ENCODE measurements at places on chromosomes 13 and 19. TPM values are rescaled to one million over a fixed set of nuclear protein-coding genes. Genes with fewer than 3 reads are reported as not detected.

The ARHGAP33 gene
- 11.7 TPM for polyA plus RNA-seq

The DNAAF3 gene
- polyA plus RNA-seq = 0.56 TPM

The KIR2DL1 gene
- polyA plus RNA-seq = not detected

The OSCAR gene
- 0.08 TPM for polyA plus RNA-seq

- no peak for DNase-seq
Observed at GRCh38 chr13:48391257-48391656, 21.7 kb downstream of the LPAR6 start.

GRCh38 chr13:35714121-35714520 lies 237.6 kb upstream of the MAB21L1 start:
- no peak for DNase-seq

GRCh38 chr19:8642561-8642960 lies 12.1 kb downstream of the NFILZ start:
- no peak for DNase-seq

GRCh38 chr13:57624565-57625435 lies 6.7 kb upstream of the PCDH17 start:
- DNase-seq = peak; percentile 71

- peak; percentile 83 for DNase-seq
Observed at GRCh38 chr19:13172346-13173138, 22.3 kb downstream of the IER2 start.
